SK-N-SH (cell line): ENCODE measurements at places on chromosomes 5 and 9. TPM values are rescaled to one million over a fixed set of nuclear protein-coding genes. Genes with fewer than 3 reads are reported as not detected.

LHX3 gene
- polyA plus RNA-seq: not detected in 2 replicates

MEF2C gene
- polyA plus RNA-seq: 0.93 and 1.2 TPM in 2 replicates

SLC6A18 gene
- polyA plus RNA-seq: not detected in 2 replicates

OTP gene
- not detected in 2 replicates for polyA plus RNA-seq

RASEF gene
- 0.08 TPM in 1 of 2 replicates, not detected in the other for polyA plus RNA-seq

BTNL3 gene
- not detected in 2 replicates for polyA plus RNA-seq

TRIM36 gene
- polyA plus RNA-seq: 0.16 and 0.42 TPM in 2 replicates

OLFML2A gene
- 4.8 and 7.7 TPM in 2 replicates for polyA plus RNA-seq

NPR2 gene
- polyA plus RNA-seq: 12.8 and 13.5 TPM in 2 replicates

THBS4 gene
- 0.58 and 1.1 TPM in 2 replicates for polyA plus RNA-seq

DNA sequence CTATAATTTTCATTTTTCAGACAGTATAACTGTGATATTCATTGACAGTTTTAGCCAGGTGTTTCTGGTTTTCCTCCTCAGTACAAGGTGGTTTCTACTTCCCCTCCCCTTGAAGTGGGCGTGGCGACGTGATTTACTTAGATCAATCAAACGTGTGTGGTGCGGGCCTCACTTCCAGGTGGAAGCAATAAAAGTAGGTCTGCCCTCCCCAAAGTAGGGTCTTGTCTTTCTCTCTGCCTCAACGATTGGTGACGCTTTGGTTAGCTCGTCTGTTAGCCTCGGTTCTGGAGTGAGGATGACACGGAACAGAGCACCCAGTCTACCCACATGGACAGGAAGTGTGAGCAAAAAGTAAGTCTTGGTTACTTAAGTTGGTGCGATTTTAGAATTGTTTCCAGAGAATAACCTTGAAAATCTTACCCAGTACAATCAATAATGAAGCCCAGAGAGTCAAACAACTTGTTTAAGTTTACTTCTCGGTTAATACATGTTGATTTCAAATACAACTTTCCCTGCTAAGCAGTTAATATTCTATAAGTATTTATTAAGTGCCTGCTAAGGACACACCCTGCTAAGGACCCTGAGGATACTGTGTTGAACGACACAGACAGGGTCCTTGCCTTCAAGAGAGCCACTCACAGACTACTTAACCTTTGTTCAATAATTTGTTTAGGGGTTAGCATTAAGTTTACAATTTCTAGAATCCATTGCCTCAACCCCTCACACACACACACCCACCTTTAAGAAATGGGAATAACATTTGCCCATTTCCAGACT is 48.4 kb downstream of the COX7C start:
- no peak for DNase-seq

GRCh38 chr5:159972538-159973362 is 36.2 kb upstream of the TTC1 start:
- DNase-seq: peak; percentile 35

- DNase-seq: no peak
These were observed 12.0 kb downstream of the IRX2 start for GRCh38 chr5:2739360-2740050.

- DNase-seq: peak; percentile 47
These were observed 103.1 kb upstream of the ISL1 start for GRCh38 chr5:51279983-51280706.

GRCh38 chr5:115884704-115885103 is 43.0 kb downstream of the AP3S1 start:
- no peak for DNase-seq

GRCh38 chr5:146815411-146815810 is 63.1 kb downstream of the PPP2R2B start:
- no peak for DNase-seq

GRCh38 chr9:37730839-37731238 is 22.8 kb upstream of the TRMT10B start:
- DNase-seq: no peak

- DNase-seq: no peak
These were observed 20.6 kb upstream of the LARP1 start for GRCh38 chr5:154734370-154735248.

- no peak for DNase-seq
These were observed 52.7 kb upstream of the OTULINL start for GRCh38 chr5:14528926-14529325.

GRCh38 chr9:133592731-133593409 is 16.3 kb downstream of the FAM163B start:
- DNase-seq: no peak

GRCh38 chr9:129544761-129545160 is 76.1 kb downstream of the C9orf50 start:
- no peak for DNase-seq

DNA sequence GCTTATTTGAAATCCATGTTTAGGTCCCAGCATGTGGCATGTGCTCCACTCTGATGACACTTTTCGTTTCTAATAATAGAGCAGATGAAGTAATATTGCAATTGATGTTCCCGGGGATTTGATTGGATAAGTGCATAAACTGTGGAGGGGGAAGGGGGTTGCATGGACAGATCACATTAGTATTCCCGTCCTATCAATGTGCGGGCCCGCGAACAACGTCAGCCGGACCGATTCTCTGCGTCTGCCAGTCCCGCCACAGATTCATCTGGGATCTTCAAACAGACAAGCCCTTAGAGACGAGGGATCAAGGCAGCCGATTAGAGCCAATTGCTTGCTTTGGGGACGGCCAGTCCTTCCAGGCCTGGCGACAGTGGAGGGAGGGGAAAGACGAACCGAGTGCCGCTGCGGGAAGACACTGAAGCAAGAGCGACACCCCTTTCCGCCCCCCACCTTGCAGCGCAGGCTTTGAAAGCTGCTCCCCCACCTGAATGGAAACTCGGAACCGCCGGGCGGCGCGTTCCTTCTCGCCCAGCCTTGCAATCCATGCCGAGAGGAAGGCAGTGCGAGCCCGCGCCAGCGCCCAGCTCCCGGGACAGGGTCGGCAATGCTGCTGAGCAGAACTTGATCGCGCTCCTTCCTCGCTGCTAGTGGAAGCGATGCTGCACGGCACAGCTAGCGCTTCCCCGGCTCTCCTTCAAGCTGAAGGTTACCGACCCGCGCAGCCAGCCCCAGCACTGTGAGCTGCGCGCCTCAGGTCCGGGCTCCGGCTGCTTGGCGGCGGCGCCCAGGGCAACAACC is at the start of gene RGS7BP:
Gene RGS7BP, plus strand, starts transcription at position 247 of the 798 bp plus-strand sequence. CDS start 610 bp downstream, outside the sequence.
- peak; percentile 38 for DNase-seq

DNA sequence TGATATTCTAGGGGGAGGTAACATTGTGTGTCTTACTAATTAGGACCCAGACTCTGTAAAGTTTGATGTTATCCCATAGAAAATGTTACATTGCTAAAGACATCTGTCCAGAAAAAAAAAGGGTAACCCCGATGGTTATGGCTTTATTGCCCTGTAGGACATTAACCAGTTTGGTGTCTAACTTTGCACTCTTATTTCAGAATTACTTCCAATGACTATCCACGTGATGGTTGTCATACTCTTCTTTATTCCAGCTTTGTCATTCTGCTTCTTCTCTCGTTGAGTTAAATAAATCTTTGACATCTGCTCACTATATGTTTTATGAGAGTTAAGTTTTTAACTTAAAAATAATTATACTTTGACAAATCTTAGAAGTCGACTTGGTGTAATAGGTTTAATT is 180.4 kb upstream of the ANKRD55 start:
- DNase-seq: no peak

GRCh38 chr9:89871871-89872331 is 267.1 kb downstream of the GADD45G start:
- DNase-seq: no peak

GRCh38 chr5:161138751-161139455 is 286.9 kb upstream of the ATP10B start:
- no peak for DNase-seq

DNA sequence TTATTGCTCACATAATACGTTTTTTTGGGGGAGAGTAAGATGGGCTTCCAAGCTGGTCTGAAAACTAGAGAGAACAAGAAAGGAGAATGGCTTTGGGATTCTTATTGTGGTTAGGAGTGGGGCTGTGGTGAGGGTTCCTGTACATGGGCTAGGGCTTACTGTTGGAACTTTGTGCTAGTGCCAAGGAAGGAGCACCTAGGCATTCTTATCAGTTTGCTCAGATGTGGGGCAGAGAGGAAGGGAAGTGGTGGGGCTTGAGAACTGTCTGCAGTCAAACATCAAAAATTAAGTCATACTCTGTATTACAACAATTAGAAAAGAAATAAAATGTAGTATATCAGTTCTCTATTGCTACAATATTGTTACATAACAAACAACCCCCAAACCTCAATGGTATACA is 4.0 kb upstream of the THBS4 start:
- DNase-seq: no peak

GRCh38 chr5:63860379-63860778 is 101.9 kb downstream of the HTR1A start:
- no peak for DNase-seq

GRCh38 chr9:132391449-132391848 is 15.2 kb downstream of the TTF1 start:
- no peak for DNase-seq
